ENCODE measurements at places on chromosomes 2 and 18. TPM values are rescaled to one million over a fixed set of nuclear protein-coding genes. Genes with fewer than 3 reads are reported as not detected.

- no peak for DNase-seq
Measured at GRCh38 chr18:48374423-48375149, 34.6 kb downstream of the ZBTB7C start.

GRCh38 chr2:134336921-134337320, 83.0 kb downstream of the MGAT5 start:
- DNase-seq, result no peak

- DNase-seq, result no peak
Measured at GRCh38 chr2:24336811-24337210, 23.5 kb downstream of the ITSN2 start.

GRCh38 chr2:3097804-3098203, 279.8 kb downstream of the EIPR1 start:
- no peak for DNase-seq

- DNase-seq, result no peak
Measured at GRCh38 chr2:209868271-209868994, 96.8 kb downstream of the UNC80 start.

GRCh38 chr18:62999921-63000320, 284.6 kb downstream of the PHLPP1 start:
- no peak for DNase-seq

DNA sequence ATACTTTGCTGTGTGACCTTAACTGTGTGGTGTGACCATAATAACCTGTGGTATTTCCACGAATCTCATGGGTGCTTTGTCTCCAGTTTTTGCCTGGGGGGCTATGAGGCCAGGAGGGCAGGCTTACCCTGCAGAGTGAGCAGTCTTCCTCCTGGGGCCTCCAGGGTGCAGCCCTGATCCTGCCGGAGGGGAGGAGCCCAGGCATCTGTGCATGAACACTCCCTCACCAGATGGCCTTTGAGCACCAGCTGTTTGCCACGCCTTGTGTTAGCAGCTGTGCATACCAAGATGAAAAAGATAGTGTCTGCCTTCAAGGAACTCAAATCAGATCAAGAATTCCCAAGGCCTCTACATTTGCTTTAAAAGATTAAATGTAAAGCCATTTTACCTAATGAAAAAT, 75.0 kb upstream of the RBM44 start:
- DNase-seq, result peak; percentile 79

GRCh38 chr18:10090668-10091067, 176.9 kb downstream of the VAPA start:
- no peak for DNase-seq

- no peak for DNase-seq
Measured at GRCh38 chr18:5066380-5066977, 130.6 kb downstream of the AKAIN1 start.

- DNase-seq, result peak; percentile 59
Measured at GRCh38 chr2:129923265-129924091, 56.0 kb upstream of the RAB6C start.

DNA sequence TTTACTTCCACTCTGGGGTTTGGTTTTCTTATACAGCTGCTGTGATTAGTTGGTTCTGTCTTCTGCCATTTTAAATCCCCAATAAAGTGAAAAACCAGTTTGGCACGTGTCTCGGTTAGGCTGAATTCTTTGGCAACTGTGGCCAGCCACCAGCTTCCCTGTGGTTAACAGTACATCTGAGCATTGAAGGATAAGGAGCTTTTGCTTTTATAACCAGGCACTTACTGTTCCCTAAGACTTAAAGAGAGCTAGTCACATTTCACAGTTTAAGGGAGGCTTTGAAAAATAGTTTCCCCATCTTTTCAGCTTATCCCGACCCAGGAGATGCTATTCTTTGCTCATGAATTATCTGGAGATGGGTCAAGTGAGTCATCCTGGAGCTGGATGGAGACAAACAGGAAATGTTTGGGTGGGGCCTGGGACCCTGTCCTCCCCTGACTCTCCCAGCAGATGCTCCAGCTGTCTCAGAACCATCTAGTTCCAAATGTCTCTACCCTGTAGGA, 57.3 kb upstream of the EML6 start:
- peak; percentile 97 for DNase-seq

DNA sequence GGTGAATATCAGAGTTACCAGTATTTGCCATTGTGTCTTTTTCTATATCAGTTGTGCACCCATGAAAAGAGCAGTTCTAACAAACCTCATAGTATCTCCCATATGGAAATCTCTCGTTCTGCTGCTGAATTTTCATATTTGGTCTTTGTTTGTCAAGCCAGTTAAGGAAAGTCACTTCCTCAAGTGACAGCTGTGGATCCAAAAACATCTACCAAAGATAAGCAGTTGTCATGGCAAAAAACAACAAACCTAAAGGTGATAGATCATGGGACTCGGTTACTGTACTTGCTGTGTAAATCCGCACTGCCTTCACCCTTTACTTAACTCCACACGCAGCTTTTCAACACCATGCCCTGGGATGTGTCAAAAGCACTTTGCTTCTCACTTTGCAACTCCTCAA, 17.3 kb downstream of the BMP10 start:
- DNase-seq, result no peak

DNA sequence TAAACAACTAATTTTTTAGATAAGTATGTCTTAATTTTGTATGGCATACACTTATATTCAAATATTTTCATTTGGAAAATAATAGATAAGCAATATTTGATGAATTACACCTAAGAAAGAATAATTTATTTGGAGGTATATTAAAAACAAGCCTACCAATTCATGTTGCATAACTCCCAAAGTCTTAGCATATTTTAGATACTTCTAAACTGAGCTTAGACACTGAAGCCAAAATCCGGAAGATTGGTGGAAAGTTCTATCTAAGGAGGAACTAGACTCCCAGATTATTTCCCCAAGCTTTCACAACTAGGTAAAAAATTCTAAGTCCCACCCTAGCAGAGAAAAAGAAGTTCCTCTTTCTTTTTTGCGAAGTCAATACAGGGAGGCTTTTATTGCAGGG, 221.0 kb upstream of the MMADHC start:
- peak; percentile 35 for DNase-seq

GRCh38 chr2:28155086-28155485, 237.6 kb upstream of the FOSL2 start:
- DNase-seq, result no peak

ERBB4 gene
- 9.2 TPM for polyA plus RNA-seq

C2orf80 gene
- polyA plus RNA-seq, result not detected

TUBA4B gene
- 0.19 TPM for polyA plus RNA-seq

HOXD10 gene
- not detected for polyA plus RNA-seq

IGFBP5 gene
- polyA plus RNA-seq, result 418 TPM

LYG1 gene
- 1.5 TPM for polyA plus RNA-seq

AOX1 gene
- polyA plus RNA-seq, result 1.8 TPM

LRP2 gene
- 0.09 TPM for polyA plus RNA-seq

OTOF gene
- 17.1 TPM for polyA plus RNA-seq
